ENCODE measurements at places on chromosomes 3 and 15.
A peak's percentile ranks its signal among the peaks of the same experiment; 100 is the strongest.

DNA sequence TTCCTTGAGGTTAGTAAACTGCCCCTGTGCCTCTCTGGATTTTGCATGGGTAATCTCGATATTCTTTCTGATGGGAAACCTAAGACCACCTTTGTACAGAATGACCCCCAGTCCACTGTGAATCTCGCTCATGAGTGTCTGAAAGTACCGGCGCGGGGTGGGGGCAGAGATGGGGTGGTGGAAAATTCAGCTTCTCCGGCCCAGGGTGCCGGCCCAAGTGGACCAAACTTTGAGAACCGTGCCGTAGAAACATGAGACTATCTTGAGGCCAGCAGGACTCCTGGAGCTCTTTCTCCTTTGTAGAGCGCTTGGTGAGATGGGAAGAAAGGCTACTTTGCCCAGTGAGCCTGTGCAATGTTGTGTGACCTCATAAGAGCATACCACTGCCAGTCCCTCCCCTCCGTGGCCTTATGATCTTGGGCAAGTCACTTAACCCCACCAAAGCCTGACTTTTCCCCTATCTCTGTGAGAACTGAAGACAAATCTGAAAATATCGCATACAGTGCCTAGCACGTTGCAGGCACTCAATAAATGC is 40.4 kb upstream of the VEPH1 start:
- no peak for DNase-seq

GRCh38 chr3:88703501-88704059 is 403.8 kb upstream of the EPHA3 start:
- DNase-seq, result peak; percentile 44

DNA sequence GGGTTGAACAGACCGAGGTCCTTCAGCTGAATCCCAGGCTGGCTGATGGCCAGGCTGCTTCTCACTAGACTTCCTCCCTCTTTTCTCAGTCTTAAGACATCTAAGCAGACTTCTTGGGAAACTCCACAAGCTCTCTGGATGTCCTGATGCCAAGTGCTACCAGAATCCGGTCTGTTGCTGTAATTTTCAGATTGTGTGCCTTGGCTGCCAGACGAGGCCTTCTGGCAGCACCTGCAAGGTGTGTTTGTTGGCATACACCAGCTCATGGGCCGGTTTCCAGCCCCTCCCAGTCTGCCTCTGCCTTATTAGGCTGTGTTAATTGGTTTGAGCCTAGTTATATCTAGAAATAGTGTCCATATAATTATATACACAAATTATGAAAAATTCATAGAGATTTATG is 120.6 kb downstream of the TNIK start:
- no peak for DNase-seq

- DNase-seq, result no peak
These were observed 121.9 kb upstream of the MEF2A start for GRCh38 chr15:99443768-99444446.

DNA sequence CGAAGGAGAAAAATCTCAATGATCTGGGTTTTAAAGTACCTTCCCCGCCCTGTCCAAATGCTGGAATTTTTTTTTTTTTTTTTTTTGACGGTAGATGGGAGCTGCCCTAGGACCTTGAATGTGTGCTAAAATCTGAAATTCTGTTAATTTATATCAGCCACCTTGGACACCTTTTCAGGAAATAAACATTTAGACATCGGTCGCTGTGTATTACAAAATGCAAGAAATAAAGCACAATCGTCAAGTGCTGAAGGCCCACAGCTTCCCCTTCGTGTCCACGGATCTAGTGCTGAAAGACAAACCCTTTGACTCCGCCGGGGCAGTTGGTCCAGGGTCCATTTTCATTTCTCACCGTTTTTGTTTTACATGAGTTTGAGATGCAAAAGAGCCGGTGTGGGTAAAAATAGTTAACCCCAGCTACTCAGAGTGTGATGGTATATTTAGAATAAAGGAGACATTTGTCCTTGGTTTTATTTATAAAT is 90.2 kb upstream of the CHD2 start:
- no peak for DNase-seq

DNA sequence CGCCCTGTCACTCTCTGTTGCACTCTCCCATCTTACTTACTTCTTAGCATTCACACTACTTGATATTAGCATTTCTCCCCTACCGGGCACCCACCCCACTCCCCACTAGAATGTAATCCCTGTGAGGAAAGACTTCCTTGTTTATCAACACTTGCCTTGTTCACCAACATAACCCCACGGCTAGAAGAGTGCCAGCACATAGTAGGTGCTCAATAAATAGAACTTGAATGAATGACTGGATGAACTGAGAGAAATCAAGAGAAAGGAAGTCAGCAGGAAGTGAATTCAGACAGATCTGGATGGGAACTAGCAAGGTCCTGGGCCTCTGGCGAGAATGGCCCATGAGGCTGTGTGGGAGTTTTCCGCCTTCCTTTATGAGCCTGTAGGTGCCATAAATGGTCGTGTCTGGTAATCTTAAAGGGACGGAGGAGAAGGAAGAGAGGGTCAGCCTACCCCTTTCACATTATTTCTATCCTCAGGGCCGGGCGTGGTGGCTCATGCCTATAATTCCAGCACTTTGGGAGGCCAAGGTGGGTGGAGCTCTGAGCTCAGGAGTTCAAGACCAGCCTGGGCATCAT is 42.4 kb upstream of the HERC1 start:
- no peak for DNase-seq

- no peak for DNase-seq
These were observed 152.4 kb upstream of the DPH6 start for GRCh38 chr15:35698331-35698730.

DNA sequence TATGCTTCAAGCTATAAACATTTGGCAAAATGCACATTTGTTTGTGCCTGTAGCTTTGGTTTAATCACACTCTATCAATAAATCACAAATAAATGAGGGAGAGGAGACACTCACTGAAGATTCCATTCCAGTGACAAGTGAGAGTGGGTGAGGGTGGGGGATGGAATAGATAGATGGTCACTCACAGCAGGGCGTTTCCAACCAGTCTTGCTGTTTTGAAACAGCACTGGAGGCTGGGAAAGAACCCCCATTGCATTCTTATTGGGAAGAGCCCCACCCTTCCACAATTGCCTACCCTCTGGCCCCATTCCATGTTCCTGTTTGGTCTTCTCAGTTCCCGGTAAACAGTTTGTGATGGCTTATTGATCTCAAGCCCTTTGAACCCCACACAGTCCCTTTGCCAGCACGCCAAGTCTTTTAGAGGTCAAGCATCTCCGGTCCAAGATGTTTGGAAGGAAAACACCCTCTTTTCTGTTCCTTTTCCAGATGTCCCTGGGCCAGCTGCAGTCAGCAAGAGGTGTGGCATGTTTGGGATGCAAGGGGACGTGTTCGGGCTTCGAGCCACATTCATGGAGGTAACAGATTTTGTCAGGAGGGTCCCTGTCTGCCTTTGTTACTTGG is 30.7 kb downstream of the LMCD1 start:
- no peak for DNase-seq

DNA sequence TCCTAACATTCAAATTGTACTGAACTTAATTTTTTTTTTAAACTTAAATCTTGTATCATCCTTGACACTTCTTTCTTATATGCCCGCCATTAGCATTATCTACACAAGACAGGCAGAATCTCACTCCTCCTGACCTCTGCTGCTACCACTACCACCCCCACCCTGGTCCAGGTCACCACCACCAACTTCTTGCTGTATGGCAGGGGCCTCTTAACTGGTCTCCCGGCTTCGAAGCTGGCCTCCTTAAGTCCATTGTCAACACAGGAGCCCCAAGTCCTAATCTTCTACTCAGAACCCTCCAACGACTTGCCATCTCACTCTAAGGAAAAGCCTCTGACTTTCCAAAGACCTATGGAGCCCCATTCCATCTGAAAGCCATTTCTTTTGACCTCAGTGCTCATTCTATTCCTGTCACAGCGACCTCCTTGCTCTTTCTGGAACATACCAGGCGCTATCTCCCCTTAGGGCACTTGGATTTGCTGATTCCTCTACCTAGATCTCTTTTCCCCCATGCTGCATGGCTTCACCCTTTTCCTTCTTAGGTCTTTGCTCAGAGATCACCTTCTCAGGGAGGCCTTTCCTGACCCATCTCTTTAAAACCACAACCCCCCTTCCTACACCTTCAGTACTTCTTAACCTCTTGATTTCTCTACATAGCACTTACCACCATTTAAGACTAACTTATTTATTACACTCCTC is 2.6 kb downstream of the PRC1 start:
- no peak for DNase-seq

GRCh38 chr15:26261413-26261812 is 398.3 kb upstream of the ATP10A start:
- no peak for DNase-seq

- DNase-seq, result no peak
These were observed 176.9 kb upstream of the SOX2 start for GRCh38 chr3:181534781-181535221.

- no peak for DNase-seq
These were observed 2.5 kb upstream of the HHLA2 start for GRCh38 chr3:108293858-108294257.

- no peak for DNase-seq
These were observed 31.7 kb upstream of the ATG7 start for GRCh38 chr3:11240496-11240895.

- no peak for DNase-seq
These were observed 17.2 kb upstream of the NMNAT3 start for GRCh38 chr3:139695007-139695406.

GRCh38 chr3:43885908-43886618 is 195.3 kb downstream of the ABHD5 start:
- DNase-seq, result no peak

- no peak for DNase-seq
These were observed 114.0 kb downstream of the FNDC3B start for GRCh38 chr3:172153335-172153861.

- DNase-seq, result no peak
These were observed 7.3 kb downstream of the TBC1D2B start for GRCh38 chr15:78070049-78070700.

DNA sequence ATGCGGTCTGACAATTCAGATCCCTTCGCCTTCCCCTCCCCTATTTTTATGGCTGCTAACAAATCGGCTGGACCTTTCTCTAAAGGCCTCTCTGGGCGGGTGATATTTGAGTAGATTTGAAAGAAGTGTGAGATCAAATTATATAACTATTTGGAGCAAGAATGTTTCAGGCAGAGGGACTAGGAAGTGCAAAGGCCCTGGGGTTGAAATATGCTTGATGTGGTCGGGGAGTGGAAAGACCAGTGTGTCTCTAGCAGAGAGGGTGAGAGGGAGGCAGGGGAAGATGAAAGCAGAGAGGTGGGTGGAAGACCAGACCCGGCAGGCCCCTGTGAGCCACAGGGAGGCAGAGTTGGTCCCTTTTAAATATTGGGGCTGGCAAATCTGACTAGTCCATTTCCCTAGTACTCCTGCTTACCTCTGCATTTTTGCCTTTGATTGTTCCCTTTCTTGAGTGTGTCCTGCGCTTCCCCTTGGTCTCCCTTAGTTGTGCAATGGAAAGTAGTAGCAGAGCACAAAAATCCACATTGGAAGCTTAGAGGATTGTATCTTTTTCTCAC is 32.3 kb downstream of the SLCO3A1 start:
- peak; percentile 4 for DNase-seq

GRCh38 chr3:139283301-139283700 is 60.5 kb upstream of the MRPS22 start:
- DNase-seq, result no peak

GRCh38 chr15:63157891-63158431 is 684 bp upstream of the RPS27L start:
- DNase-seq, result peak; percentile 71

GRCh38 chr3:170467571-170468147 is 49.0 kb downstream of the CLDN11 start:
- DNase-seq, result no peak

GRCh38 chr15:99322643-99323405 is 71.5 kb downstream of the LRRC28 start:
- DNase-seq, result no peak

GRCh38 chr15:72304596-72304995 is 15.4 kb downstream of the CELF6 start:
- DNase-seq, result no peak

All from A673 (cell line).